Suppressor macrophage (primary cell): ENCODE measurements at places on chromosomes 4 and X.

DNA sequence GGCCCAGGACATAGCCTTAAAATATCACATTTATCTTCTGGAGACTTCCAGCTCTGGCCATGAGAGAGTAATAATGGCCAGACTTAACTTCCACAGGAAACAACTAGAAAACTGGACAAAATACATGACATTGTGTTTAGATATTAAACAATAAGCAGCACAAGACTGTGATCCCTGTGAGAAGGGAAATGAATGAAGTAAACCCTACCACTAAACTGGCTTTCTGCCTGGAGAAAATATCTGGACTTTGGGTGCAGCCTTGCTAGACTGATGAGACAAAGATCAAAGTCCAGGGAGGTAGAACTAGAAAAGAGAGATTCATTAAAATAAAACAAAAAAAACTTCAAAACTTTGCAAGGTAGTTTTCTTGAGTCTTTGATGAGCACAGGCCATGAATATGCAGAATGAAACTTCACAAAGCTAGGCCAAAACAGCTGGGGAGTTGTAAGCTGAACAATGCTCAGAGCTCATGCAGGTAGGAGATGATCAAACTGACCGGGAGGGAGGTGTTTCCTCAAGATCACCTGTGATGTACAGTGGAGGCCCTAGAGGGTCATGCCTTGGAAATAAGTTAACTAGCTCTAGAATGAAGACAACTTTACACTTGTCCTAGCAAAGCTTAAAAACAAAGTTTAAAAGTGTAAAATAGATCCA is 147.0 kb upstream of the SH3RF1 start:
- no peak for DNase-seq

GRCh38 chr4:154312246-154312645 is 179.4 kb downstream of the DCHS2 start:
- DNase-seq, result no peak

DNA sequence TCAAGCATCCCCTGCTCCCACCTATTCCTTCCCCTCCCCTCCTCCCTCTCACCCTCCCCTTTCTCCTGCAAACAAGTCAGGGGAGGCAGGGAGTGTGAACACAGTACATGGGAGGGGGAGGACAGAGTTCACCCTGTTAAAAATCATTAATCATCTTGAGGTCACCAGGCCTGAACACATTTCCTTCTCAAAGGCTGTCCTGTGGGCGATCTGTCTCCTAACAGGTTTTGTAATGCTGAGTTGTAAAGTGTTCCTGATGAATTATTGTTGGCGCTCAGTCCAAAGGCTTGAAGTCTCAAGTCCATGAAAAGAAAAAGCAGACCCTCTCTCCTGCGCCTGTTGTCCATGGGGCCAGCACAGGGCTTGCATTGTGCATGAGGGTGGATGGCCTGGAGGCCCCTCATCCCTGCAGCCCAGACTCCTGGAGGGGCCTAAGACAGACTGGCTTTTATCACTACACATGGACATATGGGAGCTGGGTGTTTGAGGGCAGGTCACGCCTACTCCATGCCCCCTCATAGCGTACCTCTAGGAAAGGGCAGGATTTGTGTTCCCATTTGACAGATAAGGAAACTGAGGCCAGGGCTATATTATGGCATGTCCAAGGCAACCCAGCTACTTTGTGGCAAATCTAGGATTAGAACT is 189.1 kb downstream of the RAB28 start:
- peak; percentile 29 for DNase-seq

DNA sequence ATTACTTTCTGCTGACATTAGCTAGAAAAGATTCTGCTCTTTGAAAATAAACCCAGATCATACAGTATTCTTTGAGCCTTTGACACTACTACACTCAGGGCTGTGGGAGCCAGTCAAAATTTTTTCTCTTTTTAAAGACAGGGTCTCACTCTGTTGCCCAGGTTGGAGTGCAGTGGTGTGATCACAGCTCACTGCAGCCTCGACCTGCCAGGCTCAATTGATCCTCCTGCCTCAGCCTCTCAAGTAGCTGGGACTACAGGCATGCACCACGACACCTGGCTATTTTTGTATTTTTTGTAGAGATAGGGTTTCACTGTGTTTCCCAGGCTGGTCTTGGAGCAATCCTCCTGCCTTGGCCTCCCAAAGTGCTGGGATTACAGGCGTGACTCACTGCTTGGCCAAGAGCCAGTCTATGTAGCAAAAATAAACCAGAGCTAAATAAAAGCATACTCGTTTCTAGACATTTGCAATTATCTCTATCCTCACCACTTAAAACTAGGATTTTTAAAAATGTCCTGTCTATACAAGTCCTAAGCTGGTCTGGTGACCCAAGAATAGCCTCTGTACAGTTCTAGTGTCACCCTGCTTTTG is 43.2 kb downstream of the AKAP4 start:
- DNase-seq, result no peak

- DNase-seq, result no peak
Measured at GRCh38 chr4:188992706-188993105, 853.5 kb downstream of the TRIML1 start.

- DNase-seq, result no peak
Measured at GRCh38 chr4:142112451-142112850, 476.1 kb downstream of the IL15 start.

DNA sequence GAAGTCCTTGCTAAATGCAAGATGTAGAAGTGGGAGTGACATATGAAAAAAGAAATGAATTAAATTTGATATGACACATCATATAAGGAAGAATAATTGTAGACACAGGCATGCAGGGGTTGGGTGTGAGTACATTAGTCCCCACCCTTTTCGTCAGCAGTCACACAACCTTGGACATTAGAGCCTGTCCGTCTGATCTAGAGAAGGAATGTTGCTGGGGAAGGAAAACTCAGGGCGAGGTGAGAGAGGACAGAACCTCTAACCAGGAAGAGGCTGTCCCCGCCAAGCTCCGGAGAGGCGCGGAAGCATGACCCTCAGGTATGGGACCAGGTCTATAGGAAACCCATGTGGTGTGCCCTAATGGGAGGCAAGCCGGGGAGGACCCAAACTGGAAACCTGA is 102.1 kb downstream of the RELL1 start:
- DNase-seq, result no peak
